ENCODE measurements at places on chromosomes 6 and 20.
A peak's percentile ranks its signal among the peaks of the same experiment; 100 is the strongest.

DNA sequence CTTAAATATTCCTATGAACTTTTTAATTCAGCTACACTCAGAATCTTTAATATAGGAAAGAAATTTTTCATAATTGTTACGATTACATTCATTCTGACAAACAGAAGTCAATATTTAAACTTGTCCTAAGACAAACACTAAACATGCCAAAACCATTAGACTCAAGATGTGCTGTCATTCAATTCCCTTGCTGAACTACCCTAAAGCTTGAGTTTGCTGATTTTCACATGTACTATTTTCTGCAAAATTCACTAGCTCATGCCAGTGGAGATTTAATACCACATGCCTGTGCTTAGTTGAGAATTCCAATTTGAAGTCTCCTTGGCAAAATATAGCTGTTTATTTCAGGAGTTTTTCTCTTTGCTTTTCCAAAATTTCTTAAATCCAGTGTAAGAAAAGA, 448.0 kb downstream of the COL12A1 start:
- DNase-seq: peak; percentile 44

DNA sequence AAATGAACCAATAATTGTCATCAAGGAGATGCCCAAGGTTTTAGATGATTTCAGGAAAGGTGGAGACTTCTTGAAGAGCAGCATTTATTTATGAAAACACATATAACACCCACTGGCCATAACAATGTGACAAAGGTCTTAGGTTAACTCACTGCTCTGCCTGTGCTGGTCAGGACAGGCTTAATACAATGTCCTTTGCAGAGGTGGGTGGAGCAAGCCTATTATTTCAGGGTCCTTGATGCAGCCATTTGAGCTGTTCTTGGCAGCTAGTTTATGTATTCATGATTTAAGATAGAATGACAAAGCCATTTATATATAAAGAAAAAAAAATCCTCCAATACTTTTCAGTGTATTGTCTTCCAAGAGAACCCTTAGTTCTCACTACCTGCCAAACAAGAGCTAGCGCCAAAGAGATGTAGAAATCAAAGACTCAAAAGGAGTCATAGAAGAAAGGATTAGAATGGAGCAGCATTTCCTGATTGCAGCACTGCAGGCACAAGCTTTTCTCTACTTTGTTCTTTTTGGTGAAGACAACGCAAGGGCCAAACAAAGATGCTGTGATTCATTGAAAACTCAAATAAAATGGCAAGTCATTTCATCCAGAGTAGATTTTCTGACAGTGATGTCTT, 124.3 kb upstream of the TSHZ2 start:
- DNase-seq: no peak

DNA sequence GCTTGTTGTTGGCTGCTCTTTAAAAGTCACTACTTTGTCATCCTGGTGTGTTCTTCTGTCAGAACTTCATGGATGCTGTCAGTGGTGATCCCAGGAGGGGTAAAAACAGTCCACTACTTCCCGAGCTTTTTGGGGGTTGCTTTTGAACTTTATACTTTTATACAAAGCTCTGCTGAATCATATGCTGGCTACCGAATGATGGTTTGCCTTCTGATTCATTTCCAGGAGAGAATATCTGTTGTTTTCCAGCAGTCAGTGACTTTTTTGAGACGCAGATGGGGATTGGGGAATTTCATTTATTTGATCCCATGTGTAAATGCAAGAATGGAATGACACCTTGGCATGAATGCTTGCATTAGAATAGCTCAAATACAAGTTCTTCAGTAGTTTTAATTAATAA, 32.7 kb upstream of the COL10A1 start:
- DNase-seq: no peak

DNA sequence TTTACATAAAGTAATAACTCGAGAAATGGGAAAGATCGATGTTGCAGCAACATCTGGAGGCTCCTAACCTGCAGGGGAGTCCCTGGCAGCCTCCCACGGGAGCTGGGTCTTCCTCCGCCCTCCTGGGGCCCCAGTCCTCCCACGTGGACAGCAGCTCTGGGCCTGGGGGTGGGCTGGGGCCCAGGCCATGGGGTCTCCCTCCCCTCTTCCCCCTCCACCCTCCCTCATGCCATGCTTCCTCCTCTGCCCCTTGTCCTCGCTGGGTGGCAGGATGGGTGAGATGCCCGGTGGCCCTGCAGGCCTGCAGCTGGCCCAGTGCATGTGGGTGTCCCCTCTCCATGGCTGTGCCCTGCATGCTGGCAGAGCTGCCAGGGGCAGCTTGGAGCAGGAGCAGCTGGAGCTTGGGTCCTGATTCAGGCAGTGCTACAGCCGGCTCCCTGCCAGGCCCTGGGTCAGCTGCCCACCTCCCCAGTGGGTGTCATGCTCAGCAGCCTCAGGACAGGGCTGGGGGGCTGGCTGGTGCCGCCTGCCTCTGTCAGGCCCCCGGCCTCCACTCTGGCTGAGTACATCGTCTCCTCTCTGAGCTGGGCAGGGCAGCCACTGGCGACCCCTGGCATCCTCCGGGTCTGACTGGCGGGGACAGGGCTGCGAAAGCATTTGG, 48.9 kb upstream of the BHLHE23 start:
- DNase-seq: no peak

DNA sequence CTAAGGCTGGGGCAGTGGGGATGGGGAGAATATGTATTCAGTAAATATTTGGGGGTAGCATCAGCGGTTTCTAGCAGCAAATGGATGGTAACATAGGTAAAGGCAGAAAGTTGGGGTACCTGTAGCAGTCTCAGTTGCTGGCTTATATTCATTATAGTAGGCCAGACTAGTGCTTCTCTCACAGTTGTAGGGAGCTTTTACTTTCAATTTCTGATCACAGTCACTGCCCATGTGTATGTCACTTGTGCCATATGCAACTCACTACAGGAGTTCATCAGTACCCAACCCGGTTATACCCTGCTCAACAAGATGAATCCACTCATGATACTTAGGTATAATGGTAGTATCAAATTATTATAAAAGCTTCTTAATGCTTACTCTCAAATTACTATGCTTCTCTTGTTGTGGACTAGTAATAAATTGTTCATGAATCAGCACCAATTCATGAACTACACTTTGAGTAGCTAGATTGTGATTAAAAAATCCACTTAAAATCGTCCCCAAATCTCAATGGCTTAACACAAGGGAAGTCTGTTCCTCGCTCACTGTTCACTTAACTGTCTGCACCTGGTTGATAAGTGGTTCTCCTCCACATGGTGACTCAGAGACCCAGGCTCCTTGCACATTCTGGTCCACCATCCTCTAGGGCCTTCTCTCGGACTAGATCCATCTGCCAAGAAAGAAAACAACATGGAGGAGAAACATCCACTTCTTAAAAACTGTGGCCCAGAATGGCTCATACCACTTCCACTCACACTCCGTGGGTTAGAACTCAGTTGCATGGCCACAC, 31.3 kb upstream of the MYLIP start:
- DNase-seq: no peak

GRCh38 chr6:42260972-42261371, 43.3 kb upstream of the MRPS10 start:
- DNase-seq: peak; percentile 23

GRCh38 chr20:49187330-49187850, 744 bp downstream of the STAU1 start:
- DNase-seq: peak; percentile 56

- no peak for DNase-seq
These were observed 115.4 kb downstream of the PLEKHG1 start for GRCh38 chr6:150715133-150715532.

DNA sequence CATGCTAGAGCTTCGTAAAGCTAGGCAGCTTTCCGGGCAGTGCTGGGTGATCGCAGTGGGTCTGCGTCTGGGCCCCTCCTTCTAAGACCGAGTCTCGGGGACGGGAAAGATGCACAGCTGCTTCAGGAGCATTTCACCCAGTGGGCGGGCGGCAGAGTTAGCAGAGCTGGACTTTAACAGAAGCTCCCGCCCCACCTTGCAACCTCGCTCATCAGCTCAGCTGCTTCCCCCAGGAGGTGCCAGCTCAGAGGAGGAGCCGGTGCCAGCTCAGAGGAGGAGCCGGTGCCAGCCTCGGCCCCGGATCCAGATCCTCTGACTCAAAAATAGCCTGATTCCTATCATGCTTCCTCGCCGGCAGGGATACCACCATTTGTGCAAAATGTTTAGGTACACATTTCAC, 94.5 kb upstream of the RPS6KA2 start:
- no peak for DNase-seq

DNA sequence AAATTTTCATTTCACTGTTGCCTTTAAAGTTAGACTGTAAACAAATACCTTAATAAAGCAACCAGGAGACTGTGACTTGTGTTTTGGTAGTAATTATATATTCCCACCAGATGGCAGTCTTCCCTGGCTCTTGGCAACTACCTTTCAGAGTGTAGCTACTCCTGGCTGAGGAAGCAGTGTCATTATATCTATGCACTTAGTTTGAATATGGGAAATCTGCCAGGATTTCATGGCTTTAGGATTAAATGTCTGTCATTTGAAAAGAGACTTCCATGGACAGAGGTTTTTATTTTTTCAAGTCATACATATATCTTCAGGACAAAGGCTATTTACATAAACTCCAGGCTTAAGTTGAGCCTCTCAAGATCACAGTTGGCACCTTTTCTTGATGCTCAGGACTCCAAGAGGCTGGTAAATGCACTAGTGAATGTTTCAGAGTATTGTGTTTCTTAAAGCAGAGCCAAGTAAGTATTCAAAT, 160.1 kb downstream of the C6orf58 start:
- DNase-seq: peak; percentile 82

GRCh38 chr6:39852324-39852723, 60.1 kb downstream of the DAAM2 start:
- no peak for DNase-seq

Data from DMS53 (cell line).